ENCODE measurements at places on chromosomes 5 and 9.

DNA sequence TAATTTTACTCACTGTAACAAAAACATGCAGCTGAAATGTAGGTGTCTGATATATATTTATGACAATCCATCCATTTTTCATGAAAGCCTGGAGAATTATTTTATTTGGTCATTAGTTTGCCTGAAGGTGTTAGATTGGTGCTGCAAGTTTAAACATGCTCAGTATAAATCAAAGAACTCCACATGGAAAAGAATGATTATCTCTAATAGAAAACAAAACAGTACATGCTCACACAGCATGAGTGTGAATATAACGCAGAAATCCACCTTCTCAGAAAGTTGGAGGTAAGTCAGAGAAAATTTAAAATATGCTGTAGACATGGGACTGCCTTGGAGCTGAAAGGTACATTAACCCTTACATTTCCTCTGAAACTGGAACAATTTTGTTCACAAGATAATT is 165.5 kb upstream of the RGS7BP start:
- no peak for DNase-seq

DNA sequence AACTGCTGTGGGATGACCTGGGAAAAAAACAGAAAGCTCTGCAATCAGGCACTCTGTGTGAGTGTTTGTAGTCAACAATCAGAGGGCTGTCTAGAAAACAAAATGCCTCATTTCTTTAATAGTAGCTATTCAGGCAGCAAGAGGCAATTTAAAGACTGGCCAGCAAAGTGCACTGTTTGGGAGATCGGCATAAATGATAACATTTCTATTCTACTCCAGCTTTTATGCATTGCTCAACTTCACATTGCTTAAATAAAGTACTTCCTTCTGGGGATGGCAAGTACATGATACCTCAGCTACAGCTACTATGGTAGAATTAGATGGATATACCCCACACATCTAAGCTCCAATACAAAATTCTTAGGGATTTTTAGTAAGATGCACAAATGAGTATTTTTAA is 193.1 kb downstream of the DCP2 start:
- DNase-seq: no peak

GRCh38 chr5:42894057-42894456 is 82.4 kb upstream of the SELENOP start:
- no peak for DNase-seq

DNA sequence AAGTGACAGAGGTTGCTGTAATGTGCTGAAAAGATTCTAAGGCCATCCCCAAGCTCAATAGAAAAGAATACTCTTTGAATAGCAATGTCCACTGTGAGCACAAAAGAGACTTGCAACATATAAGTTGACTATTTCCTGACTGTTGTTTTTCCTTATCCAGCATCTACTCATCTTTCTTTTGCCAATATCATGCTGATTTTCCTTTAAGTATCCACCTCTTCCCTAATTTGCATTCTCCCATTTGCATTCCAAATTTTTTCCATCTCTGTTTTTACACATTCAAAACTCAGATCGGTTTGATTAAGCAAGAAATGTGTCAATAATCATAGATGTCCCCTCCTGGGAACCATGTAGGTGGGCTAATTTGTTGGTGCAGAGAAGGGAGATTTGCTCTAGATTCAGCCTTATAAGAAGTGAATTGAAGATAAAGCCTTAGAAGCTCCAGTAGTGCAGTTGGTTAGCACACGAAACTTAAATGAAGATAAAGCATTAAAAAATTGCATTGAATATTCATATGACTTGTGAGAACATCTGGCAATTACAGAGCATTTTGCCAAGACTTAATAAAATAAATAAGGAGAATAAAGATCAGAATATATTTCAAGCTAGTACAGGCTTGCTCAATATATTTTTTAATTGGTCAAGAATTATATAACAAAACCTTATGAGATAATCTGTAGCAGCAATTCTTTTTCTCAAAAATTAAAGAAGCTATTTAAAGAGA is 267.6 kb downstream of the TMEM167A start:
- no peak for DNase-seq

- no peak for DNase-seq
Measured at GRCh38 chr5:148465381-148466235, 81.8 kb downstream of the FBXO38 start.

GRCh38 chr9:110799396-110799795 is 130.8 kb downstream of the MUSK start:
- no peak for DNase-seq

DNA sequence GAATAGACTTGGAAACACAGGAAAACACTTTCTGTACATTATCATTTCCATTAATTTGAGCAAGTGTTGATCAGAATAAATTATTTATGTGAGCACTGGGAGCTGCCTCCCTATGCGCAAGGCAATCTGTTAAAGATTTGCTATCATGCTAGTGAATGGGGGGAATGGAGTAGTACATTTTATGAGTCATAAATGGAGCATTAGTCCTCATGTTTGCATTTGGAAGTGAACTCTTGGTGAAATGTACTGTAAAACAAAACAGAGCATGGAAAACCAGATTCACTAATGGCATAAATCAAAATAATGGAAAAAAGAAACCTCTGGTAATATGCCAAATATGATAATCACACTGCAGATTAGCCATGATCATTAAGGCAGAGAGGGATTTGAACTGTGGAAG is 40.5 kb upstream of the TMC1 start:
- no peak for DNase-seq

DNA sequence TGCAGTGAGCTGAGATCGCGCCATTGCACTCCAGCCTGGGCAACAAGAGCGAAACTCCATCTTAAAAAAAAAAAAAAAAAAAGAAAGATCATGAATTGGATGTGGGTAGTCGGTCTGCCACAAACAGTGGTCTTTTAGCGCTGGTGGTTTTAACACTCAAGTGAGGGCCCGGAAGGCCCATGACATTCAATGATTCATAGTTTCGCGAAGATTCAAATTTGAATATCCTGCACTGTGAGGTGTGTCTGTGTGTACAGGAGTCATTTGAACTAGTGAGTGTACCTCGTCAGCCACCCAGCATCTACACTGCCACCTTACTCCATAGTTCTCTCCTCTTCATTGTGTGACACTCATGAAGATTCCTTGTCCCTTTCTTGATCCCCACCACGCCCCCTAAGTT is 41.3 kb downstream of the CFAP77 start:
- no peak for DNase-seq

GRCh38 chr5:159913048-159913447 is 3.2 kb upstream of the ADRA1B start:
- DNase-seq: no peak

DNA sequence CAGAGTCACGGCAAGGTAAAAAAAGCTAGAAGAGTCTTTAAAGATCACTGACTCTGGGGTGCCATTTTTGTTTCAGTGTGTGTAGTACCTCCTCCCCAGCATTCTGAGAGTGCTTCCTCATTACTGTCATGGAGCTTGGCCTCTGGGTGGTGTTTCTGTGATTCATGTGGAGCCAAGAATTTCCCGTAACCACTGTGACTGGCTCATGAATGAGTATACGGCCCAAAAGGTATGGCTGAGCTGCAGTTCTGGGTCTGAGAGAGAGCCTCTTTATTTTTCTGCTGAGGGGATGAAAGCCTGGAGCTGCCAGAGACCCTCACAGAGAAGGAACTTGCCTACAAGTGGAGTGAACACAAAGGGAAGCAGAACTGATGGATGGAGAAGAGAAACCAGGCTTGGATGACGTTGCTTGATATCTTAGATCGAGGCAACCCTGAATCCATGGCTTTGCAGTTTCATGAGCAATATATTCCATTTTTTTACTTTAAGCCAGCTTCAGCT is 85.6 kb downstream of the PTTG1 start:
- DNase-seq: no peak

- DNase-seq: no peak
Measured at GRCh38 chr5:123178683-123179082, 89.6 kb downstream of the PRDM6 start.

DNA sequence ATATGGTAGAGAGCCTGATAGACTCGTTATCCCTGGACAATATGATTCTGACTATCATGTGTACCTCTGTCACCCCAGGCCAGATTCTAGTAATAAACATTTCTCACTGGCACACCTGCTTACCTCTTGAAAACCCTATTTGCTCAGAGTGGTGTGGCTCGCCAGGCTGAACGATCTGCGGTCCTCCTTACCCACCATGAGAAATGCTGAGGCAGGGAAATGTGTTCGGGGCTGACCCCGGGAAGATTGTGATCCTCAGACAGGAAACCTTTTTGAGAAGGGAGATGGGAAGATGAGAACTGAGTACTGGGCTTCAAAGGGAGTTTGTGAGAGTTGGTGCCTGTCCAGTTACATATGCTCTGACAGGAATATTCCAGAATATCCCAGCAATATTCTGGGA is 10.7 kb upstream of the PRXL2C start:
- no peak for DNase-seq

DNA sequence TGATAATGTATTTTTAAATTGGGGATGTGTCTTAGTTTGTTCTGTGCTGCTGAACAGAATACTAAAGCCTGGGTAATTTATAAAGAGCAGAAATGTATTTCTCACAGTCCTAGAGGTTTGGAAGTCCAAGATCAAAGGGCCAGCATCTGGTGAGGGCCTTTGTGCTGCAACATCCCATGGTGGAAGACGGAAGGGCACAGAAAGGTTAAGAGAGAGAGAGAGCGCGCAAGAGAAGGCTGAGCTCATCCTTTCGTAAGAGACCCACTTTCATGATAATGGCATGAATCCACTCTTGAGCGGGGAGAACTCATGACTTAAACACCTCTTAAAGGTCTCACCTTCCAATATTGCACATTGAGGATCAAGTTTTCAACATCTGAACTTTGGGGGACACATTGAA is 79.1 kb upstream of the GOLM1 start:
- DNase-seq: no peak

GRCh38 chr9:37408933-37409710 is 13.4 kb upstream of the GRHPR start:
- DNase-seq: no peak

- DNase-seq: no peak
Measured at GRCh38 chr5:44001675-44002380, 387.4 kb downstream of the FGF10 start.

- no peak for DNase-seq
Measured at GRCh38 chr5:39526914-39527477, 102.2 kb upstream of the DAB2 start.

- DNase-seq: no peak
Measured at GRCh38 chr5:176519810-176520720, 17.1 kb downstream of the RNF44 start.

DNA sequence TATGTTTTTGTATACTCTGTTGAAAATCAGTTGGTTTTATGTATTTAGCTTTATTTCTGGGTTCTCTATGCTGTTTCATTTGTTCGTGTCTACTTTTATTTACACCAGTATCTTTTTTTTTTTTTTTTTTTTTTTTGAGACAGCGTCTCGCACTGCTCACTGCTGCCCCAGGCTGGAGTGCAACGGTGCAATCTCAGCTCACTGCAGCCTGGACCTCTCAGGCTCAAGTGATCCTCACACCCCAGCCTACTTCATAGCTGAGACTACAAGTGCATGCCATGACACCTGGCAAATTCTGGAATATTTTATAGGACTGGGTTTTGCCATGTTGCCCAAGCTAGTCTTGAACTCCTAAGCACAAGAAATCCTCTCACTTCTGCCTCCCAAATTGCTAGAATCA is 869.4 kb upstream of the CDH6 start:
- no peak for DNase-seq

DNA sequence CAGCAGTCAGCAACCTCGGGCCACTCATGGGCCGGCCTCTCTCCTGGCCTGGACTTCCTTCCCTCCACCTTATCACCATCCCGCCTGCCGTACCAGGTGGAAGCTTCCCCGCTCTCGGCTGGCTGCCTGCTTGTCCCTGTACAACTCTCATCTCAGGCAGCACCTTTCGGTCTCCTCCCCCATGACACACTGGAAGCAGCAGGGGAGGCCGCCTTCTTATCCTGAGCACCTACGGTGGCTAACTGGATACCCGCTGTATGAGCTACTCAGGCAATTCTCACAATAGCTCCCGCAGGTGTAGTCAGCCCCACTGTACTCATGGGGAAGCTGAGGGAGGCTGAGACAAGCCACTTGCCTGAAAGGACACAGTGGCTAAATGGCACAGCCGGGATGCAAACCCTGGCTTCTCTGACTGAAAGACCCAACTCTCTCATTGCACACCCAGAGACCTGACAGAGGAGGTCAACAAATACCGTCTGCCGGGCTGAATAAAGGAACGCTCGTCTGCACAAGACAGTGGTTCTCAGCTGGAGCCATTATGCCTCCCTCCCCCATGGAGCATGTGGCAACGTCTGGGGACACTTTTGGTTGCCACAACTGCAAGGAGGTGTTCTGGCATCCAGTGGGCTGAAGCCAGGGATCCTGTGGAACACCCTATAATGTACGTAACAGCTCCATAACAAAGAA is 9.6 kb downstream of the STK10 start:
- DNase-seq: no peak

DNA sequence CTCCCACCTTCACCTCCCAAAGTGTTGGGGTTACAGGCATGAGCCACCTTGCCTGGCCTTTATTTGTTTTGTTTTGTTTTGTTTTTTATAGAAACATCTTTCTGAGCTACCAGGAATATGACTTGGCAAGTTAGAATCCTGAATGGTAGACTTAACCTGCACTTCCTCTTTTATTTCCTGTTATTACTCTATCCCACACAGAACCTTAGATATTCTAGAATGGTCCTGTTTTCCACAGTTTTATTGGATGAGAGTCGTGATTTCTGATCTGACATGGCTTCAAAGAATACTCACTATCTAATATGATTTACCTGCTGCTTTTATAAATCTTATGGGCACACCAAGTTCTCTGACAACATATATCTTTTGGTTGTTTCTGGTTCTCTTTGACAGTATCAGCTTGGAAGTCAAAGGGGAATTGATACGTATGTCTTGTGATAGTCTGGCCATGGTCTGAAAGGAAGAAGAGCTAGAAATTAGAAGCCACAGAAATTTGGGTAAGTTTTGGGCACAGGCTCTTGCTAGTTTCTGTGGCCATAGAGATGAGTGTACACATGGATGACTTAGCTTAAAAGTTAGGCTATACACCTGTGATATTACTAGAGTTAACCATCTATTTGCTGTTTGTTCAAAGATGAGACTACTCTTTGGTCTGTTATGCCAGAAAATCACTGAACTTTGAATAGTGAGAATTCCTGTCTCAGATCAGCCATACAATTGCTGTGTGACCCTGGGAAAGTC is 4.7 kb upstream of the PANK3 start:
- DNase-seq: no peak

All from AG04450 (cell line).